ENCODE measurements at places on chromosomes 11 and 22. TPM values are rescaled to one million over a fixed set of nuclear protein-coding genes. Genes with fewer than 3 reads are reported as not detected.

ARHGAP8 gene
- total RNA-seq = 17.3 TPM

DNA sequence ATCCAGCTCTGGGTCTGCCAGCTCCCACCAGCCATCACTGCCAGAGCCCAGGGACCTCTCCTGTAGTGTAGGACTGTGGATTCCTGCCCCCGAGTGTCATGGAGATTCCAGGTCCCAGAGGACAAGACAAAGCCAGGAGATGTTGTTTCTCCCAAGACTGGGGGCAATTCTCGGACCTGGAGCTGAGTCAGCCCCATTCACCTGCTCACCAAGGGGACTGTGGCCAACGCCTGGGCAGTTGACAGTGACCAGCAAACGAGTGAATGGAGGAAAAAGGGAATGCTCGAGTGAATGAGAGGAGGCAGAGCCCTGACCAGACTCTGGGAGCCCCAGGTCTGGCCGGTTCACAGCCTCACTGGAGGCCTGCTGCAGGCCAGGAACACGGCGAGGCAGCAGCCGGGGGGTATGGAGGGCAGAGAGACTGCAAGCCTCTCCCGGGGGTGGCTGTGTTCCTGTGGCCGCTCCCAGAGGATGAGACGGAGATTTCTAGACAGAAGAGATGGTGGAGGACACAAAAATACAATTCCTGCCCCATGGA is 61.3 kb upstream of the PRR5 start:
- DNase-seq = no peak

DNA sequence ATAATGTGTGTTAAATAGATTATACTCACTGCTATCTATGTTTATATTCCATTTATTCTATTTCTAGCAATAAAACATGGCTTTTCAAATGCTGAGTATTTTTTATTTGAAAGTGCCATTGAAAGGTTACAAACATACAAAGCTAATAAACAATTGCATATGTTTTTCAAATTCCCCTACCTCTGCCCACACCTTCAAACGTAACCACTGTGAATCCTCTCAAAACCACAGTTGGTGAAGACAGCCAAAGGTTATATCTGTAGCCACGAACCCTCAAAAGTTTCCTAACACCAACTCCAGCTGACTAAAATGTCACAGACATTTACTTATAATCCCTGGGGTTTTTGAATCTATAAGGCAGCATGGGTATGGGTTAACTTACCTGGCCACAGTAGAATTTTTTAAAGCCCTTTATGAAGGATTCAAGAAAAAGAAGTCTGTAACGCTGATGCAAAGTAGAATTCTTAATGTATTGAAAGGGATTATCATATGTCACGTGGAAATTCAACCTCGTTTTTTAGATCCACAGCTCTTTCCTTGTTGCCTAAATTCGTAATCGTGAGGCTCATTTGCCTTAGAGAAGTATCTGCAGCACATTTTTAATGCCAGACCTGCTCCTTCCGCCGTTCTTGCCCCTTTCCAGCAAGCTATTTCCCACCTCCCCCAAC is 122.5 kb upstream of the ZC3H12C start:
- DNase-seq = no peak

DNA sequence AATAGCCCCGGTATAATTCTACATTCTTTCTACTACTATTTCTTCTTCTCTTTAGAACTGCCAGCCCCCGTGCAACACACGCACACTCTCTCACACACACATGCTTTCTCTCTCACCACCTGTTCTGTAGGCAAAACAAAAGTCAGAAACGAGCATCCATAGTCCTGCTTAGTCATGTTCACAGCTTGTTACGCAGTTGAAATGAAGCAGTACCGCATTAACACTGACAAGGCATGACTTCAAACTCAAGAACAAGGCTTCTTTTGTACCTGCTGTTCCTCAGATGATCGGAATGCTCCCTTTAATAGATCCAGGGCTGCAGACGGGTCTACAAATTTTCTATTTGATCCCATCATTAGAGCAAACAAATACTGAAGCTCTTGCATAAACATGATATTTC is 42.2 kb downstream of the USP28 start:
- no peak for DNase-seq

GRCh38 chr11:22192642-22193347 is at the start of gene ANO5:
ANO5 (plus strand) TSS chr11:22193085; CDS start chr11:22193493, 408 bp downstream.
- DNase-seq = peak; percentile 62

DNA sequence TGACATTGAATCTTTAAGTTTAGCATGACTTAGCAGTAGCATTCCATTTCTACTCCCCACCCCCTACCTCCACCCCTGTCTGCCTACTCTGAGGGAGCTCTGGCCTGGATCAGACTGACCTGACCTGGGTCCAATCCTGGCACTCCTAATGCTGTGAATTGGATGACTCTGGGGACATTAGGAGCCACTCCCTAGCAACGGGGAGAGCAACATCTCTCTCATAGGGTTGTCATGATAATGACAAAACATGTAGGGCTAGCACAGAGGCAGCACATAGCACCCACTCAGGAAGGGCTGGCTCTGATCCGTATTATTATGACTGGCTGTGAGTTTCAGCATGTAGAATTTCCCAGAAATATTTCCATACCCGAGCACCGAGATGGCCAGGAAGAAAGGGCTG is 40.5 kb downstream of the CABIN1 start:
- no peak for DNase-seq

MS4A12 gene
- total RNA-seq = not detected

DNA sequence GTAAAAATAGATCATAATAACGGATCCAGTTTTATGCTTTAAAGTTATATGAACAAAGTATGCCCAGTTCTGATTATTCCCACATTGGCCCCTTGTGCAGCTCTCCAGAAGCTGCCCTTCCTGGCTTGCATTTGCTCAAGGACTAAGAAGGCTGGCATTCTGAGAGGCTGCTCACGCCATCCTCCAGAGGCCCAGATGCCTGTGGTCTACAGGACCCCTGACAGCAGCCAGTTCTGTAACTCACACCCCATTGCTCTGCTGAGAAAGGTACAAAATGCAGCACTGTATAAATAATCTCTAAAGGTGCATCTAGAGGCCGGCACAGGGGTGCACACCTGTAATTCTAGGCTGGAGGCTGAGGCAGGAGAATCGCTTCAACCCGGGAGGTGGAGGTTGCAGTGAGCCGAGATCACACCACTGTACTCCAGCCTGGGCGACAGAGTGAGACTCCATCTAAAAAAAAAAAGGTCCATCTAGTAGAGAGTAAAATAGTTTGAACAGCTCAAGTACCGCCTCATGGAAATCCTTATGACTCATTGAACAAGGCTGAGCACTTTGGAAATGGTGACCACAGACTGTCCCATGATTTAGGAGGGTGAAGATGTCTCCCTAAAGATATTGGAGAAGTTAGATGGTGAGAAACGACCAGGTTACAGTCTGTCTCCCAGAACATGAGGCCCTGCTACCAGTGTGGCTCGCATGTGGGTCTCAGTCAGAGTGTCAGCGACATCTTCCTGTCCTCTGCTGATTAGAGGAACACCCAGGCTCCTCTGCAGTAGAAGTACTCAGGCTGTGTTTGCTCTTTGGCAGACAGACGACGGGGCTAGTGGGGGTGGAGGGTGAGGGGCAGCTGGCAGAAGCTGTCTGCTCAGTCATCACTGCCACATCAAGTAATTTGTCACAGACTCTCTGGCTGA is 56.3 kb downstream of the KREMEN1 start:
- no peak for DNase-seq

GRCh38 chr22:27073601-27074425 is 416.4 kb downstream of the MIAT start:
- DNase-seq = no peak

DNA sequence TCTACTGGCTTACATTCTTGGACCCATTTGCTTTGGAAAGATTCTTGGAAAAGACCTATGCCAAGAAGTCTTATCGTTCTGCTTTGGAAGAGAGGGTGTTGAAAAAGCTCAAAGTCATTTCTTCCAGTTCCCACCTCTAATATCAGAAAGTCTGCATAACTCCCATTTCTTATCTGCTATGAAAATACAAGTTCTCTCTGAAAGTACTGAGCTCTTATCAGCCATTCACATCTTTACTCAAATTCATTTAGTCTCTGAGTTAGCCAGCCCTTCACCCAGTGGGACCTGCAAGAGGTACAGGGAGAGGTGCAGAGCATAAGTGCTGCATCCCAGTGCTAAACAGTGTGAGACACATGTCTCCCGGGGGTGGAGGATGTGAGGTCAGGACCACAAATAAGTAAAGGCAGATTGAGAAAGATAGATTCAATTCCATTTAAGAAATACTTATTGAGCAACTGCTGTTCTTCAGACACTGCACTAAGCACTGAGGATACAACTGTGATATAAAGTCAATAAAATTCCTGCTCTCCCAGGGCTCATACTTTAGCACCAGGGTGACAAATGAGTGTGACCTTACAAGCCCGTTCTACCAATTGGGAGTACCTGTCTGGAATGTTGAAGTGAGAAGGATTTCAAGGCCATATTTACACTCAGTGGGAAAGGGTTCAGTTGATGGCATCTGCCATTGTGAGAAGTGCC is 76.7 kb downstream of the PISD start:
- DNase-seq = no peak

DNA sequence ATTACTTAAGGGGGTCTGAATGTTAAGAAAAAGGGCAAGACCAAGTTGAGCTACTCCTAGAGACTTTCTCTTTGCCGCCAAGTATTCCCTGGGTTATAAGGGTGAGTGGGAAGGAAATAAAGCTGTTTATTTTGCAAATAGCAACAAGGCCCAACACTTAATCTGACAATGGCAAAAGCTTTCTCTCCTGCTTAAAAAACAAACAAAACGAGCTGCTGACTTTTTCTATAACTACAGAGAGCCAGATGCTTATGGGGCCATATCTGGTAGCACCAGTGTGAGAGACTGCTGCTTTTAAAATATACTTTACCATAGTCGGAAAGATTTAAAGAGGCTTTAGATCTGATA is 2.3 kb upstream of the KDM2A start:
- no peak for DNase-seq

DNA sequence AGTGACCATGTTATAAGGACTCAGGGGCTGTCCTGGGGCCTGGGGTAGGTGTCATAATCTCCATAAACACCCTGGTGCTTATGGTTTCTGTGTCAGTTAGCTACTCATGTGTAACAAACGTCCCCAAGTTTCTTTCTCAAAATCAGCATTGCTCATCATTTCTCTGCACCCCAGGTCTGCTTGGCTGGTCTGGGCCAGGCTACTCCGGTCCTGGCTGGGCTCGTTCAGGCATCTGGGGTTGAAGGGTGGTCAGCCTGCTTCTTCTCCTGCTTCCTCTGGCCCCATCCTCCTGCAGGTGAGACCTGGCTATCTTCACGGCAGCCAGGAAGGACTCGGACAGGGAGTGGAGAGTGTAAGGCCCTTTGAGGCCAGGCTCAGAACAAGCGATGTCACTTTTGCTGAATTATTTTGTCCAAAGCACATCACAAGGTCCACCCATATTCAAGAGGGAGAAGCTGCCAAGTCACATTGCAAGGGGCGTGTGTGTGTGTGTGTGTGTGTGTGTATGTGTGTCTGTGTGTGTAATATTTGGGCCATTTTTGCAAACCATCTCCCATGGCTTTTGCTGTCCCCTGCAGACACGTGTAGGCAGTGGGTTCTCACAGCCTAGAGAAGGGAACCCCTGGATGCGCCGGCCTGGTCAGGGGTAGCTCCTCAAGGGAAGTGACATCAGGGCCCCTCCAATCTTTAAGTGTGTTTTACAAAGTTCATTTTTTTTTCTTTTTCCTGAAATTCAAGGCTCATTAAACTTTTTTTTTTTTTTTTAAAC is 535.8 kb downstream of the TBC1D22A start:
- no peak for DNase-seq
